ENCODE measurements at places on chromosomes 6 and 20.
A peak's percentile ranks its signal among the peaks of the same experiment; 100 is the strongest.

DNA sequence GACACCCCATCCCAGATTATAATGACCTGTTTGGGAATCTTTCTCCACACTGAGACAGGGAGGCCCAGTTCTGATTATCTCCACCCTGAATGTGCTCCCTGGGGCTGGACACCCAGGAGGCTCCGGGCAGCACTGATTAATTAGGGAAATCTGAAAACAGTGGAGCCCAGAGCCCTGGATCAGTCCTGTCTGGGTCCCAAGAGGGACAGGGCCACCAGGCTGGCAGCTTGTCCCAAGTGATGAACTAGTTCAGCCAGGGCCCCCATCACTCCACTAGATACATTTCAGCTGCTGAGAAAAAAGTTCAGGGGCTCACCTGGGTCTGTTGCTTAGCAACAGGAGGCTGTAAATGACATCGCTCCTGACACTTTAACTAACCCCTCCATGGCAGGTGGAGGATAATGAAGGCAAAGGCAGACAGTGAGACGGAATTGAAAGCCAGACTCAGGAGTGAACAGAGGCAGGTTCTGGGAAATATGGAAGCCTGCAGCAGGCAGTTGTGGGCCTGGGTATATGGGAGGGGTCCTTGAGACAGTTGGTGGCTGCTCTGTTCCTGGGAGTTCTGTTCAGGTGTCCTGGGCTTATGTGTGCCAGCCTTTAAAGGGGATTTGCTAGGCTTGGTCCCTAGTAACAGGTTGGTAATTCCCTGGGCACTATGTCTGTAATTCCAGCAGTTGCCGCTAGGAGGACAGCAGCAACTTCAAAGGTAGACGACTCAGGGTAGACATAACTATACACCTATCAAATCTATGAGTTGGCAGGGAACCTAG lies 78.3 kb upstream of the CTNNBL1 start:
- DNase-seq, result peak; percentile 81

- no peak for DNase-seq
Measured at GRCh38 chr20:45938727-45939438, 4.4 kb downstream of the PCIF1 start.

- DNase-seq, result no peak
Measured at GRCh38 chr20:25323496-25324246, 67.0 kb downstream of the ABHD12 start.

GRCh38 chr20:42741906-42742305 lies 447.8 kb downstream of the PTPRT start:
- no peak for DNase-seq

DNA sequence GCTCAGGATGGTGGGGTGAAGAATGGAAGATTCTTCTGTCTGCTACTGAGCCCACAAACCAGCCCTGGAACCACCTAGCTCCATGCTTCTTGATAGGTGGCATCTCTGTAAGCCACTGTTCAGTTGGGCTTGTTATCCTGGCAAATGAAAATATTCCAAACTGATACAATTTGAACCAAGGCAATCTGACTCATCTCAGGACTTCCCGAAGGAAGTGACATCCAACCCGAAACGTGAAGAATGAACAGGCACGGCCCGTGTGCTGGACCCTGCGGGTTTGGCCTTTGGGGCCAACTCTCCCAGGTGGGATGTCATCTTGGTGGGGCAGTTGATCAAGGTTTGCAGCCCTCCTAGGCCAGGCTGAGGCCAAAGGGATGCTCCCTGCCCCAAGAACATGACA lies 160.3 kb downstream of the PREX1 start:
- no peak for DNase-seq

GRCh38 chr6:125640441-125641150 lies 108.8 kb upstream of the HEY2 start:
- DNase-seq, result no peak

GRCh38 chr6:169624785-169625184 lies 77.0 kb downstream of the WDR27 start:
- no peak for DNase-seq

DNA sequence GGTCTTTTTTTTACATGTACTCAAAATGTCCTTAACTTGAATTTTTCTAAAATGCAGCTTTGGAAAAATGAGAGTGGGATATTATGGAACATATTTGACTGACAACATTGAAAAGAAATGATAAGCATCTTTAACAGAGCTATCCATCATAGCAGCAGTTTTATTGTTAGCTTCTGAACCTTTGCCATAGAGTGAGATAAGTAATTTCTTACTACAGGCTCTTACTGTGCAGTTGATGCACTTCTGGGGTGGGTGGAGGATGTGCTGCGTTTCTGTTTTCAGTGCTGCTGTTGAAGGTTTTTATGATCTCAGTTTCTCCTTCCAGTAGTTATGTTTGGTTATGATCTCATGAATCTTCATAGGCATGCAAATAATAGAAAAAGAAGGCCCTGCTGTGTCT lies 267.0 kb downstream of the TMEM242 start:
- peak; percentile 38 for DNase-seq

DNA sequence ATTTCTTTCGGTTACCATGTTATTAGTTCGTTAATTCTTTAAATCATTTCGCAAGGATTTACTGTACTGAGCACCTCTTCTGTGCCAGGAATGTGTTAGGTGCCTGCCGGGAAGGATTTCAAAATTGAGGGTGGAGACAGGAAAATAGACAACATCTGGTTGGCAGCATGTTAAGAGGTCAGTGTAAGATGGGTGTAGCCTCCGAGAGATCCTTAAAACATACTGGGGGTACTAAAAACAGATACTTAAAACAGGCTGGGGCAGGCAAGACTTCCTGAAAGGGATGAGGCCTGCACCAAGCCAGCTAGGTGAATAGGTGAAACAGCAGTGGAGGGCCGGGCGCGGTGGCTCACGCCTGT lies 178.0 kb upstream of the SGK1 start:
- DNase-seq, result no peak

DNA sequence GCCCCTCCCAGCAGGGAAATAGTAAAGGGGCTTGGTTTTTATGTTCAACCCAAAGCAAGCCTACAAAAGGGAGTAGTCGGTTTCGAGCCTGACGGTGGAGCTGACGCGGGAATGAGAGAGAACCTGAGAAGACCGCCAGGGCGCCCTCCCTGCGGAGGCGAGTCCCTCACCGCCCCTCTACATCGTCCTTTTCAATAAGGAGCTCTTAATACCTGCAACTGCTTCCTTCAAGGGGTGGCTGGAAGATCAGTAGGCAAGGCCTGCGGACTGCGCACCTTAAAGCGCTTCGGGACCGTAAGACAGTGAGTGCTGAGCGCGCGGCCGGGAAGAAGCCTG lies 709 bp upstream of the ZNF76 start:
- peak; percentile 39 for DNase-seq

- no peak for DNase-seq
Measured at GRCh38 chr20:32350421-32350820, 7.7 kb upstream of the ASXL1 start.

DNA sequence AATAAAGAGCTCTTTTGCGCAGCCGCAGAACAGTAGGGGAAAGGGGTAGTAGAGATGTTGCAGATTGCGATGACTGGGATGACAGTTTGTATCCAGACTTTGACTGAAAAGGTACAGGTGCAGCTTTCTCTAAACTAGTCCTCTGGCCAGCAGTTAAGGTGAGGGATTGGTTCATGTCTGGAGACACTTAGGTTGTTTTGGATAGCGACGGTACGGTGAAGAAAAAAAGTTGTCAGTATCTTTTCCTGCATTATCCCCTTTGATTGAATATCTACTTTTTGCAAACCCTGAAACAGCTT lies 537 bp downstream of the PRR3 start:
- no peak for DNase-seq

DNA sequence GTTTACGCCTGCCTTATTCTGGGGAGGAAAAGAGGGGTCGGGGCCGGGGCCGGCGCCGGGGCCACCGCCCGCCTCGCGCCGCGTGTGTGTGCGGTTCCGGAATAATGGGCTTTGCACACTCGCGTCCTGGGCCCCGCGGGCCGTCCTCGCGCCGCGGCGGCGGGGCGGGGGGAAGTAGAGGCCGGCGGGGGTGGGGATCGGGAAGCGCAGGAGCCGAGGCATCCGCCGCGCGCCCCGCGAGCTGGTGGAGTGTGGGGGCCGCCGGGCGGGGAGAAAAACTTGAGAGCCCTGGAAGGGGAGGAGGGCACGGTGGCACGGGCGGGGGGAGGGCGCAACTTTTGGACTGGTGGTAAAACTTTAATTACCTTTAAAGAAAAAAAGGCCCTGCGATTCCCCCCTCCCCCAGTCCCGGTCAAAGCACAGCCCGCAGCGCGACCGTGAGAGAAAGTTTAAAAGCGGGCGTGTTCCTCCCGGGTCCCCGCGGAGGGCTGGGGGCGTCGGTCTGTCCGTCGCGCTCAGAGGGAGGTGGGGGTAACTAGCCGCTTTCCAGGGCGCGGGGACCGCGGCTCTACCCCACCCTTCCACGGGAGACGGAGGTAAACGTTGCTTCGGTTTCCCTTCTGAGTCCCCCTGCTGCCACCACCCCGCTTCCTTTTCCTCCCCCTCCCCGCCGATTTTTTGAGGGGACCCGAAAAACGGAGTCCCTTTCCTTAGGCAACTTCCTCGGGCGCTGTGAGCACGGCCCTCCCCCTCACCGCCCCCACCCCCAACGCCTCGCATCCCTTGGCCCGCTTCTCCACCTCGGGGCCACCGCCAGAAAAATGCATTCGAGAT lies 1.9 kb downstream of the L3MBTL3 start:
- peak; percentile 36 for DNase-seq

GRCh38 chr6:6875818-6876470 lies 231.8 kb upstream of the RREB1 start:
- no peak for DNase-seq

GRCh38 chr6:57275384-57275783 lies 42.0 kb upstream of the PRIM2 start:
- DNase-seq, result no peak

- no peak for DNase-seq
Measured at GRCh38 chr20:41862476-41862875, 244.3 kb upstream of the CHD6 start.

DNA sequence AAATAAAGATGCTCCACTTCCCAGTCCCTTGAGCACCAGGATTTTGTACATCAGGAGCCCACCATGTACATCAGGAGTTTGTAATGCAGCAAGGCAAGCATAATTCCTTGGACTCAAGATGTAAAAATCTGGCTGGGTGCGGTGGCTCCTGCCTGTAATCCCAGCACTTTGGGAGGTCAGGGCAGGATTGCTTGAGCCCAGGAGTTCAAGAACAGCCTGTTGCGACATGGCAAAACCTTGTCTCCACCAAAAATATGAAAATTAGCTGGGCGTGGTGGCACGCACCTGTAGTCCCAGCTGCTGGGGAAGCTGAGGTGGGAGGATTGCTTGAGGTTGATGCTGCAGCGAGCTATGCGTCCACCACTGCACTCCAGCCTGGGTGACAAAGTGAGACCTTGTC lies 16.1 kb upstream of the MAP1LC3A start:
- DNase-seq, result no peak

DNA sequence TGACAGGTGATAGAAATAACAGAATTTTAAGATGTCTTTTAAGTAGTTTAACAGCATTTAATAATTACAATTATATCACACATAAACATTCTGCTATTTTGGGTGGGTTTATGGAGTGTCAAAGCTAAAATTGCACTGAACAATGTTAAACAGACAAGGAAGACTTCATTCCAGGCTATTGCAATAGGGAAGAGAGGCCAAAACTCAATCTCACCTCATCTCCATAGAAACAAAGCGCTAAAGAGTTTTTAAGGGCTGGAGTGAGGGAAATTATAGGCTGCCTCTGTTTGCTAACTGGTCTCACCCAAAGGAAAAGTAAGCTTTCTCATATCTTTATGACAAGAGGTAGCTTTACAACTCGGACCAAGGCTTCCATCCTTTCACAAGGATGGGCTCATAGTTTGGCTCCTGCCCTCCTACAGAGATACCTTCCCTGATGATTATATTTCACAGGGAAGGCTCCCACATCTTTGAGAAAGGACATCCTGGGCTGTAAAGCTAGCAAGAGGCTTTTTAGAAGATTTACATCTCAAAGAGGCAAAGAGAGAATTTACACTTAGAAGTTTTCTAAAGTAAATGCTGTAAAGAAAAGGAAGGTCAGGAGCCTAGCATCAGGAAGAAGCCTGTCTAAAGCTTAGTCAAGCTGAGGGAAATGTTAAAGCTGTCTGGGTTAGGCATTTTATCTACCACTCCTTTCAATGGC lies 350.2 kb upstream of the IMPG1 start:
- DNase-seq, result no peak

GRCh38 chr6:54586251-54586650 lies 260.3 kb upstream of the FAM83B start:
- no peak for DNase-seq

DNA sequence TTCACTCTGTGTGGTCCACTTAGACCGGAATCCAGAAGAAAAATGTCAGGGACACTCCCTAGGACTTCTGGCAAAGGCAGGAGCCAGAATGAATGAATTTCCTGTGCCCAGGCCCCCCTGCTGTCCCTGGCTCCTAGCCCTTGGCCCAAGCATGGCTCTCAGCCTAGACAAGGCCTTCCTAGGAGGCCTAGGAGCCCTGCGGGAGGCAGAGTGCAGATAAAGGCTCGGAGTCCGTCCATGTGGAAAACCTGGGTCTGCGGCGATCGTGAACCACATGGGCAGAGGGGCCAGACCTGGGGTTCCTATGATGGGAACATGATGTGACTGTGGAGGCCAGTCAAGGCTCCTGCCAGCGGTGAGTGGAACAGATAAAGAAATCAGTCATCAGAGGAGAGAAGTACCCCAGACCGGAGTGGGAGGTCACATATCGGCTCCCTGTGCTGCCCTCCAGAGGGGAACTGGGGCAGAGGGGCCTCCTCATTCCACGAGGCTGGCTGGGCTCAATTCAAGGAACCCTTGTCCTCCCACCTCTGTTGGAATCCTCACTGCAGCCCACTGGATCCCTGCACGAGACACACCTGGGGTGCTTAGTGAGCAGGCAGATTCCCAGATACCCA lies 5.9 kb upstream of the VSTM2L start:
- DNase-seq, result no peak

DNA sequence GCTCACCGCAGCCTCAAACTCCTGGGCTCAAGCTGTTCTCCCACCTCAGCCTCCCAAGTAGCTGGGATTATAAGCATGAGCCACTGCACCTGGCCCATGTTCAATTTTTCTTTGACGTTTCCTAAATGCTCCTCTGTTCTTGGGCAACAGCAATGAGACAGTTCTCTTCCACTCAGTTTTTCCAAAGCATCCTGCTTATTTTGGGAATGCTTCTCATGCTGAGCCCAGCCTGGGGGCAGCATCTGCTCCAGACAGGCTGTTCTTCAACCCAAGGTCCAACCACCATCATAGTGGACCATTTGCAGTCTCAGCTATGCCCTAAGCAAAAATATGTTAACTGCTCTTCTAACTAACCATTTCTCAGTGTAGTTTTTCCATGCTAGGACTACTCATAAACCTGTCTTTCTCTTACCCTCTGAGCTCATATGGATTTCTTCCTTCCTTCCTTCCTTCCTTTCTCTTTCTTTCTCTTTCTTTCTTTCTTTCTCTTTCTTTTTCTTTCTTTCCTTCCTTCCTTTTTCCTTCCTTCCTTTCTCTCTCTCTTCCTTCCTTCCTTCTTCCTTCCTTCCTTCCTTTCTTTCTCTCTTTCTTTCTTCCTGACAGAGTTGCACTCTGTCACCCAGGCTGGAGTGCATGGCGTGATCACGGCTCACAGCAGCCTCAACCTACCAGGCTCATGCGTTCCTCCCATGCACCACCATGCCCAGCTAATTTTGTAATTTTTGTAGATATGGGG lies 48.4 kb downstream of the GCNT2 start:
- no peak for DNase-seq

Data from activated CD4-positive, alpha-beta T cell treated with anti-CD3 and anti-CD28 coated beads, Interleukin-2, Interleukin-6, amounts not matched to agents 100 ng/mL and 50 ng/mL, durations not matched to agents 16 hours and 8 hours (primary cell).